ENCODE measurements at places on chromosomes 5 and 9. TPM values are rescaled to one million over a fixed set of nuclear protein-coding genes. Genes with fewer than 3 reads are reported as not detected.

SLC9A3 gene
- polyA plus RNA-seq, result 39.7 TPM

- no peak for DNase-seq
These were observed 81.7 kb downstream of the DCP2 start for GRCh38 chr5:113058269-113058668.

GRCh38 chr9:132750668-132751067 is 80.4 kb downstream of the GTF3C4 start:
- DNase-seq, result no peak

GRCh38 chr5:58501778-58502417 is 10.7 kb downstream of the GAPT start:
- no peak for DNase-seq

GRCh38 chr5:143652108-143652700 is 159.8 kb upstream of the HMHB1 start:
- DNase-seq, result no peak

TEK gene
- polyA plus RNA-seq, result 42.6 TPM

FBN2 gene
- 110 TPM for polyA plus RNA-seq

DNA sequence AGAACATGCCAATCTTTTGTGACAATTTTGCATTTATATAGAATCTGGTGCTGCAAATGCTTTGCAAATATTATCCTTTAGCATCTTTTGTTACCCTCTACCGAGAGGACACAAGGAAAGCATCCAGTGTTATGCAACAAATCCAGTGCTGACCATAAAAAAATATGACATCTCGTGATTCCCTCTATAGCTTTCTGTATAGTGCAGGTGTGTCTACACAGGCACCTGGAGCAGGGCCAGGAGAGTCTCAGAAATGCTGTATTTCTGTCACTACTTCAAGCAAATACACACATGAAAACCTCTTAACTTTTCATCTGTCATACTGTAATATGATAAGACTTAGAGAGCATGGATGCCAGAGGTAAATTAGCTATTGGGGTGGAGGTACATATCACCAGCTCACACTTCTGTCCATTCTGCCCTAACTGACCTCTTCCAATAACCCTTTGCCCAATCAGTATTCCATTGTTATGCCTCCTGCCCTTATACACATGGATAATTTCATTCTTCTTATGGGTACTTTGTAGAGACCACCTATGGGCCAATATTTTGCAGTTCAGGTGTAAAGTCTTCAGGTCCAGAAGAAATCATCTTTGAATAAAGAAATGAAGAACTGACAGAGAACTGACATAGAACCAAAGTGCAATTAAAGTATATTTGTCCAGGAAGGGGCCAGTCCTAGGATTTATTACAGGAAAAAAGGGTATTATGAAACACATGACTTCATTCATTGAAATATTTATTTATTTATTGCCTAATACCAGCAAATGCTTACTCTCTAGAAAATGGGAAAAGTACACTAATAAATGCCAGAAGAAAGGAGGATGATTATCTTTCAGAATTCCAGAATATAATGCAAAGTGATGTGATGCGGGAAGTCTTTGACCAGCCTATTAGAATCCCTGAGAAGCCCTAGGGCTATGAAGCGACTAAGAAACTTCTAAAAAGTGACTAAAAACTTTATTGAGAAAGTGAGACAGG is 106.5 kb downstream of the EPB41L4A start:
- DNase-seq, result no peak

TMEM252 gene
- 10.1 TPM for polyA plus RNA-seq

FCN2 gene
- 0.95 TPM for polyA plus RNA-seq

GRCh38 chr9:97766092-97766491 is 69.0 kb upstream of the XPA start:
- no peak for DNase-seq

SLCO6A1 gene
- polyA plus RNA-seq, result not detected

- no peak for DNase-seq
These were observed 1.5 kb upstream of the MARCHF3 start for GRCh38 chr5:127031863-127032232.

- no peak for DNase-seq
These were observed 145.0 kb upstream of the CDH10 start for GRCh38 chr5:24789611-24790351.

DNA sequence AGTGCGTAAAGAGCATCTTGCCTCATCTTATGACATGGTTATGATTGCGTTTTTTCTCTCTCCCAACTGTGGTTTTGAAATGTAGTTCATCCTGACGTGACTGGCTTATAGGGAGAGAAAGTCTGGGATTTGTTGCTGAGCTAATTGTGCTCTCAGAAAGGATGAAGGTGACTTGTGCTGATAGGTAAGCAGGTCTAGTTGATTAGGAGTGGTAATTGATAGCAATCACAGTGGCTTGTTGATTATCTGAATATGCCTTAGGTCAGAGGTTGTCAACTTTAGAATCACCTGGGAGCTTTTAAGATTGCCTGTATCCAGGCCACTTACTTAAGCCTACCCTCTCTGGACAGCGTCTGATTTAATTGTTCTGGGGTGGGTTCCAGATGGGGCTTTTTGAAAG is 117.8 kb downstream of the TLE4 start:
- no peak for DNase-seq

GDF9 gene
- 1.8 TPM for polyA plus RNA-seq

DNA sequence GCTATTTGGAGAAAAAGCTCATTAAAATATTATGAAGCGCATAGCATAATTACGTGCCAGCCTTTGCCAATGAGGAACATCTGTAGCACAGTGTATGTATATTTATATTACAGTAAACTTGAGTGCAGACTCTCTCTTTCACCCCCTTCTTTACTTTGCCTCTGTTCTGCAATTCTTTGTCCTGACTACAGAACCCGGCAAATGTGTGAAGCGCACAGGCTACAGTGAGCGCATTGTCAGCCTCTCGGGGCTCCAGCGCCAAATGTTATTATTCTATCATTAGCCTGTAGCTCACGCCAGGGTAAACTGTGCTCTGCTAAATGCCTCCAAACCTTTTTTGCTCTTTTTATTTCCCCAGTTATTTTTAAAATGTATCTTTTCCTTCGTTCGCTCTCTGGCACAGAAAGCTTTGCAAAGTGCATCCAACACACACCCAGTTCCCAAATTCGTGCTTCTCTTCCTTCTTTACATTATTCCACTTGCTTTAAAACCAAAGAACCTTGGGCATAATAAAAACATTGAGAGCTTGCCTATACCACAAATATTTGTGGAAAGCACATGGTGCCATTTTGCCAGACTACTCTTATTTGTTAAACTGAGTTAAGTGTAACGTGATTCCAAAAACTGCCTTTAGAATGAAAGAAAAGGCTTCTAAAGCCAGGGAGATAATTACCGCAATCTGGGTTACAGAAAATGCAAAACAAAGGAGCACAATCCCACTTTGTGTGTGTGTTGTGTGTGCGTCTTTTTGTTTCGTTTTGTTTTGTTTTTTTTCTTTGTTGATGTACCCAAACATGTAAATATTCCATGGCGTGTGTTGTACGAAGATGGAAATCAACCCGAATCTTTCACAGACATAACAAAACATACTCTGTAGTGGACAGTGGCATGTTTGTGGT is 164.1 kb upstream of the MPDZ start:
- no peak for DNase-seq

AQP3 gene
- polyA plus RNA-seq, result 45.5 TPM

DNA sequence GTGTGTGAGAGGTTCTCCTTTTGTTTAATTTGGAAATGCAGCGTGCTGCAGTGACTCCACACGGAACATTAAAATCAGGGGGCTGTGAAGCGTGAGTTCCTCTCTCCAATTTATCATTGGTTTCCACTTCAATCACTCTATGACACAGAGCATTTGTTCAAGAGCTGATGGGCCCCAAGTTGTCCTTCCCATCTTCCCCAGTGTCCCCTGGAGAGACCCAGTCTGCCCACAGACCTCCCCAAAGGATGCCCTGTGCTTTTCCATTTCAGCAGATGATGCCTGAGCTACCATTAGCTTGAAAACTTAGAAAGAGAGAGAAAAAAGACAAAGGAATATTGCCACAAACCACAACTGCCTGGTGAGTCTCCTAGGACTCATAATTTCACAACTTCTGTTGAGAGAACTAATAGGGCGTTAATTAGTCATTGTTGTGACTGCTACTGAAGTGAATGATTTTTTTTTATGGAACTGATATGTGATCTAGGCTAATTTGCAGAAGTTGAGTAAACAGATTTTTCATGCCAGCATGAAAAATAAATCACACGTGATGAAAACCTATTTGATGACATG is 772.7 kb downstream of the SEMA5A start:
- no peak for DNase-seq

RIGI gene
- 11.2 TPM for polyA plus RNA-seq

SMIM33 gene
- polyA plus RNA-seq, result 0.03 TPM

IGFBPL1 gene
- polyA plus RNA-seq, result 2.1 TPM

DNA sequence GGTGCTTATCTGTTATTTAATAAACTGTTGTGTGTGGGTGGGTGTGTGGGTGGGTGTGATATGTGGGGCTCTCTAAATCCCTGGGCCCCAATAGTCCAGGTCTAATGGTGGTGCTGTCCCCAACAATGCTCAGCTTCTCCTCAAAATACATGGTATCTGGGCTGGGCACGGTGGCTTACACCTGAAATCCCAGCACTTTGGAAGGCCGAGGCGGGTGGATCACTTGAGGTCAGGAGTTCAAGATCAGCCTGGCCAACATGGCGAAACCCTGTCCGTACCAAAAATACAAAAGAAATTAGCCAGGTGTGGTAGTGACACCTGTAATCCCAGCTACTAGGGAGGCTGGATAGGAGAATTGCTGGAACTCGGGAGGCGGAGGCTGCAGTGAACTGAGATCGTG is 4.5 kb upstream of the ORM1 start:
- no peak for DNase-seq

INSL6 gene
- polyA plus RNA-seq, result 0.19 TPM

MRPL50 gene
- 20.3 TPM for polyA plus RNA-seq

PCDHA7 gene
- polyA plus RNA-seq, result 0.22 TPM

DNA sequence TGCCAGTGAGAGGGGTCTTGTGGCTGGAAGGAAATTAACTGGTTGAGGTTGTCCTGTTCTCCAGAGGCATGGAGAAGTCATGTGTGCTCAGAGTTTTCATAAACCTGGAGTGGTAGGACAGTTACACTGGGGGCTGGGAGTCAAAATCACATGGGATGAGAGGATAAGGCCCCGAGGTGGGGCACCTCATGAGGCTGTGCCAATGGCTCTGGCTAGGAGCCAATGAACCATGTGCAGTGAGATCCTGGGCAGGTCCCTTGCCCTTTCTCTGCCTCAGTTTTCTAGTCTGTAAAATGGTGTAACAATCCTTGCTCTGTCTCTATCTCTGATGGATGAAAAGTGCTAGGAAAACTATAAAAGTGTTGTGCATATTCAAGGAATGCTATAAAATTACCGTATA is 7.0 kb upstream of the SYNPO start:
- no peak for DNase-seq

- no peak for DNase-seq
These were observed 218.2 kb downstream of the MAST4 start for GRCh38 chr5:66814146-66814991.

DBH gene
- polyA plus RNA-seq, result 1.2 TPM

PRELID2 gene
- polyA plus RNA-seq, result 7.8 TPM

LYSMD3 gene
- 31.7 TPM for polyA plus RNA-seq

- no peak for DNase-seq
These were observed 1.8 kb upstream of the INIP start for GRCh38 chr9:112719696-112720095.

- DNase-seq, result peak; percentile 25
These were observed 41.6 kb downstream of the GABBR2 start for GRCh38 chr9:98667005-98667640.

DNA sequence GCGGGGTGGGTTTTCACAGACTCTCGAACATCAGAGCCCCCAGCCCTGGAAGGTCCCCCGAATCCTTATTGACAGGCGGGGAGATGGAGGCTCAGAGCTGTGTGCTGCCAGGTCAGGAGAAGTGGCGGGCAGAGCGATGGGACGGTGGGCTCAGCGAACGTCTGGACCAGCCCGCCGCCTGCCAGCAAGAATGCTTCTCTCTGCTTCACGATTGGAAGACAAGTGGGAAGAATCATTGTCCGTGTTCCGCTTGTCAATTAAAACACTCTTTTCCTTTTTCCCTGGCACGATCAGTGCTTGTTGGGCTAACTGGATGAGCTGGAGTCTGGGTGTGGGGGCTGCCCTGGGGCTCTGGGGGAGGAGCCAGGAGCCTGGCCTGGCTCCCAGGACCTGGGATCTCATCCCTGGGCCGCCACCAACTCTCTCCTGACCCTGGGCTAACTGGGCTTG is 1.6 kb downstream of the COL5A1 start:
- no peak for DNase-seq
